ENCODE measurements at places on chromosomes 7 and 10. TPM values are rescaled to one million over a fixed set of nuclear protein-coding genes. Genes with fewer than 3 reads are reported as not detected.

The ANKRD30A gene
- not detected for polyA plus RNA-seq

The SFMBT2 gene
- 2.3 TPM for polyA plus RNA-seq

The PRKCQ gene
- polyA plus RNA-seq = 0.85 TPM

The EMX2 gene
- polyA plus RNA-seq = not detected

The BTBD16 gene
- not detected for polyA plus RNA-seq

The TEX47 gene
- polyA plus RNA-seq = not detected

The RELN gene
- polyA plus RNA-seq = not detected

The FKBP9 gene
- 0.59 TPM for polyA plus RNA-seq

The FXYD4 gene
- polyA plus RNA-seq = not detected

The CCAR1 gene
- 26.3 TPM for polyA plus RNA-seq

The ACHE gene
- 0.13 TPM for polyA plus RNA-seq

The ZMYND11 gene
- 20.0 TPM for polyA plus RNA-seq

The SORCS1 gene
- not detected for polyA plus RNA-seq

The CRHR2 gene
- not detected for polyA plus RNA-seq

The PON1 gene
- not detected for polyA plus RNA-seq

The ZNF107 gene
- polyA plus RNA-seq = 16.7 TPM

The BET1 gene
- 16.0 TPM for polyA plus RNA-seq

The HOXA9 gene
- not detected for polyA plus RNA-seq

The GPER1 gene
- 3.2 TPM for polyA plus RNA-seq

The MBL2 gene
- not detected for polyA plus RNA-seq

The HPSE2 gene
- not detected for polyA plus RNA-seq

The HMX2 gene
- polyA plus RNA-seq = not detected

The CYP26C1 gene
- polyA plus RNA-seq = 0.03 TPM

The AGR2 gene
- polyA plus RNA-seq = not detected

The LIPN gene
- not detected for polyA plus RNA-seq

The PLEKHS1 gene
- 0.06 TPM for polyA plus RNA-seq

The AHR gene
- polyA plus RNA-seq = 10.2 TPM

The SPAM1 gene
- not detected for polyA plus RNA-seq

The GDF10 gene
- polyA plus RNA-seq = not detected

The CTBP2 gene
- 1.6 TPM for polyA plus RNA-seq

The GPR158 gene
- not detected for polyA plus RNA-seq

The NODAL gene
- polyA plus RNA-seq = 0.07 TPM

The LLCFC1 gene
- not detected for polyA plus RNA-seq

The CPEB3 gene
- polyA plus RNA-seq = 1.6 TPM

The CUZD1 gene
- 0.92 TPM for polyA plus RNA-seq

The CAV1 gene
- polyA plus RNA-seq = 0.95 TPM

The ENTPD1 gene
- polyA plus RNA-seq = 17.6 TPM

The CROT gene
- polyA plus RNA-seq = 2.7 TPM

The TMEM176B gene
- 1.4 TPM for polyA plus RNA-seq

The CALML5 gene
- polyA plus RNA-seq = not detected

The IGF2BP3 gene
- polyA plus RNA-seq = 0.50 TPM

The C10orf67 gene
- polyA plus RNA-seq = 0.06 TPM

The CYTH3 gene
- polyA plus RNA-seq = 5.2 TPM

The PALS2 gene
- 4.8 TPM for polyA plus RNA-seq

The GATA3 gene
- polyA plus RNA-seq = 0.60 TPM

The MRC1 gene
- polyA plus RNA-seq = not detected
